ENCODE measurements at places on chromosomes 3 and 15. TPM values are rescaled to one million over a fixed set of nuclear protein-coding genes. Genes with fewer than 3 reads are reported as not detected.

The ILDR1 gene
- 5.6 TPM for total RNA-seq

DNA sequence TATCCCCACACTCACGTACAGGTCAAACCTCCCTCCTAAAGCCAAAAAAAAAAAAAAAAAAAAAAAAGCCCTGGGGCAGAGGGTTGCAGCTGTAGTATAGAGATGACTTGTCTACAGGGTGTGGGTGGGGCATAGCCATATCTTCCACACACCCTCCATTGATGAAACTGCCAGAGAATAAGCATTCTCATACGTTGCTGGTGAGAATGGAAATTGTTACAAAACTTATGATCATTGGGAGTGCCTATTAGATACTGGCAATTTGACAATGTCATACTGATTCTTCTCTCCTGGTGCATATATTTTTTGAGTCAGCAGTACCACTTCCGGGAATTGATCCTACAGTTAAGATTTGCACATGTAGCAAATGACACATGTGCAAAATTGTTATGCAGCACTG, 11.0 kb upstream of the CTNNB1 start:
- H3K27ac ChIP-seq = no peak overlapping the region
- no peak overlapping the region for H3K4me3 ChIP-seq
- H3K36me3 ChIP-seq = no peaks in the 10 kb centered on the region
- no peaks in the 10 kb centered on the region for H3K4me1 ChIP-seq
- DNase-seq = no peak
- H3K27me3 ChIP-seq = no peaks in the 10 kb centered on the region

The ACKR2 gene
- 4.2 TPM for total RNA-seq

The LRRC31 gene
- total RNA-seq = not detected

The CPB1 gene
- total RNA-seq = 63.0 TPM

DNA sequence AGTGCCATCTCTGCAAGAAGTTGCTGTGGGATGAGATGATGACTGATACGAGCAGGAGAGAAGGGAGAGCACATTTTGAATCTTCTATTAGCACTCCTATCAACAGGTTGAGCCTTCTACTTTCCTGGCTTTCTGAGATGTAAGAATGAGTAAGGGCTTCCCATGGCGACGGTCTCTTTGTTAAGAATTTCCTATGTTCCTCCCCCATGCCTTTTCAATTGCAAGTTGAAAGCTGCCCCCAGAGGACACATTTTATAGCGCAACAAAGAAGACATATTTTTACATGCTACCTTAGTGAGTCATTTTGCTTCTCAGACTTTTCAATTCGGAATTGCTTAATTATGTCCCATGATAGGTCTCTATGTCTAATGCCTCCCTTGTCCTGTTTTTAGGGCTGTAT, 71.3 kb upstream of the LRTM1 start:
- no peaks in the 10 kb centered on the region for H3K27me3 ChIP-seq
- H3K27ac ChIP-seq = no peak overlapping the region
- H3K4me3 ChIP-seq = no peak overlapping the region
- no peak for DNase-seq
- H3K36me3 ChIP-seq = no peaks in the 10 kb centered on the region

The SCAANT1 gene
- not detected for total RNA-seq

The LYZL4 gene
- total RNA-seq = not detected

The MB21D2 gene
- 1.9 TPM for total RNA-seq

DNA sequence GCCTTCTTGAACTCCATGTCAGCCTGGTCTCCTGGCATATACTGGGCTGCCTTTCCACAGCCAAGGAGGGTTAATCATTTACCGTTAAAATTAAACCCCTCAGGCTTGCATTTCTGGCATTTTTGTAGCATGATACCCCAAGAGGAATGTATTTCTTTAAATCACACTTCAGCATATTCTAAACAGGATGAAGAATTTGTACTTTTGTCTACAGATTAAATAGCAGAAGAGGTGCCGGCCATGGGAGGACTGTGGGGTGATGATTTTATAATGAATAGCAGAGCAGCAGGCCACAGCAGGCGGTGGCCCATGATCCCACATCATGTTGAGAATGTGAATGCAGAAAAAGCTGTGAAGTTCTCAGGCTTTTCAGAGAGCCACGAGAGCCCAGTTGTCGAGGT, 90.2 kb downstream of the ARNT2 start:
- peaks cover 4% of the 10 kb centered on the region for H3K4me1 ChIP-seq
- no peak overlapping the region for H3K27ac ChIP-seq
- H3K36me3 ChIP-seq = no peaks in the 10 kb centered on the region
- H3K27me3 ChIP-seq = no peaks in the 10 kb centered on the region
- no peak for DNase-seq
- no peak overlapping the region for H3K4me3 ChIP-seq

DNA sequence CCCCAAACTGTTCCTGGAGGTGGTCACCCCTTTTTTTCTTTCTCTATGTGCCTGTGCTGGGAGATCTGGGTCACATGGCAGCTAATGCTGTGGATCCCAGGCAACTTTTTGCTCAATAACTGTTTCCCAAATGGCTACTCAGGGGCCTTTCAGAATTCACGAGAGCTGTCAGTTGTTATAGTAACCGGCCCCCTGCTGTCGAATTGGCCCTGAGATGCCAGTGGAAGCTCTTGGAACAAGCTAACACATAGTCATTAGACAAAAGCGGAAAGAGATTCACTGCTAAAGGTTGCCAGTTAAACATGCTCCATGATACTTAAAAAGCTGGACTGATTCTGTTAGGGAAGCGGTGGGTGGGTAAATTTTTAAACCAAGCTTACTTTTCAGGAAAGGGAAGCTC, 144.1 kb downstream of the FEZF2 start:
- no peaks in the 10 kb centered on the region for H3K27me3 ChIP-seq
- H3K4me3 ChIP-seq = no peak overlapping the region
- no peaks in the 10 kb centered on the region for H3K4me1 ChIP-seq
- DNase-seq = no peak
- H3K27ac ChIP-seq = no peak overlapping the region
- H3K36me3 ChIP-seq = no peaks in the 10 kb centered on the region

DNA sequence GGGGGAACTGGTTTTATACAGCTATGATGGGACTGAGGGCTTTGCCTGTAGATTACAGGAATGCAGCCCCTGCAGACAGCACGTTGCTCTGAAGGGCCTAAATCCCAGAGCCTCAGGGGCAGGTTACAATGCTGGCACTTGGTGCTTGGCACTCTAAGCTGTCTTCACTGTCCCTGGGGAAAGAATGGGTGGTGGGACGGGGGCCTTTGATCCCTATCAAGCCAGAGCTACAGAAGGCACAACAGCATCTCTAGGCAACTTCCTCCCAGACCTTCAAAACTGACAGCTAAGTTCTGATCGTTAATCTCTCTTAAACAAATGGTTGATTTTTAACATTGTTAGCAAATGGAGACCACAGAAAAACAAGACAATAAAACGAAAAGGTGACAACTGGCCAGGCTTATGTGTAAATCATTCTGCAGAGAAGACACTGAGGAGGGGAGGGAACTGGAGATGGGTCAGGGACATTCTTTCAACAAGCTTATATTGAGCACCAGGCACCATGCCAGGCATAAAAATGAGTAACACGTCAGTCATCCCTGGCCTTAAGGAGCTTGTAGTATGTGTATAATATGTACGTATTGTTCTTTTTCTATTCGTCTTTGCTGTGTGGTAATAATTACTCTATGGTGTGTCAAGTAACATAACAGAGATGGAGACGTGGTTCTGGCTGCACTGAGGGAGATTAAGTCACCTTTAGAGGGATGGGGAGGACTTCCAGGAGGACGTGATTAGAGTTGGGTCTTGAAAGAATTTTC, 49.1 kb downstream of the CA12 start:
- H3K36me3 ChIP-seq = no peaks in the 10 kb centered on the region
- no peak overlapping the region for H3K4me3 ChIP-seq
- H3K27me3 ChIP-seq = no peaks in the 10 kb centered on the region
- peak; percentile 46 for DNase-seq
- H3K4me1 ChIP-seq = no peaks in the 10 kb centered on the region

DNA sequence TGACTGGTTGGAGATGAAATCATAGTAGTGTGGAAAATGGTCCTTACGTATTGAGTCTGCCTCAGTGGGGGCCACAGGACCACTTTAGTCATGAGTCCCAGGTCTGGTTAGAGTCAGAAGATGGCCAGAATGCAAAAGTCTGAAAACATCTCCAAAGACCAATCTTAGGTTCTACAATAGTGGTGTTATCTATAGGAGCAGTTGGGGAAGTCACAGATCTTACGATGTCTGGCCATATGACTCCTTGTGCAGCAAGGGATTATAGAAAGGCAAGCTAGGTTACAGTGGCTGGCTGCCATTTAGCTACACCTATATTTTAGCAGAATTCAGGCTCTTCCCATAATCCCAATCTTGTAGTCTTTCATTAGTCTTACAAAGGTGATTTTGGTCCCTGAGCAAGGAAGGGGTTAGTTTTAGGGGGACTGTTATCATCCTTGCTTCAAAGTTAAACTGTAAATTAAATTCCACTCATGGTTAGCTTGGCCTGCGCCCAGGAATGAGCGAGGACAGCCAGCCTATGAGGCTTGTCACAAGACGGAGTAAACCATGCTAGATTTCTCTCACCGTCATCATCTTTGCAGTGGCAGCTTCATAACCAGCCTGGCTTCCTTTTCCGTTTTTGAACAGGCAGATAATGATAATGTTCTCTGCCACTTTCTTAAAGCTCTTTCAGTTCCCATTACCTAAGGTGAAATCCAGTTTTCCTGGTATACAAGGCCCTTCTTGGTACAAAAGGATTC, 134.1 kb downstream of the VPS8 start:
- no peak overlapping the region for H3K27ac ChIP-seq
- H3K4me1 ChIP-seq = no peaks in the 10 kb centered on the region
- H3K27me3 ChIP-seq = no peaks in the 10 kb centered on the region
- no peak overlapping the region for H3K4me3 ChIP-seq
- DNase-seq = no peak
- H3K36me3 ChIP-seq = no peaks in the 10 kb centered on the region

DNA sequence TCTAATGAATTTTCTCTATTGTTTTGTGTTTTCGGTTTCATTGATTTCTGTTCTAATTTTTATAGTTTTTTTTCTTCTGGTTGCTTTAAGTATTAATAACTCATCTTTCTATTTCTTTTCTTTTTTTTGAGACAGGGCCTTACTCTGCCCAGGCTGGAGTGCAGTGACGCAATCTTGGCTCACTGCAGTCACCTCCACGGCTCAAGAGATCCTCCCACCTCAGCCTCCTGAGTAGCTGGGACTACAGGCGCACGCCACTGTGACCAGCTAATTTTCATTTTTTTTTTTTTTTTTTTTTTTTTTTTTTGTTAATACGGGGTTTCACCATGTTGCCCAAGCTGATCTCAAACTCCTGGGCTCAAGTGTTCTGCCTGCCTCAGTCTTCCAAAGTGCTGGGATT, 14.5 kb downstream of the KBTBD8 start:
- H3K4me1 ChIP-seq = no peaks in the 10 kb centered on the region
- H3K36me3 ChIP-seq = no peaks in the 10 kb centered on the region
- DNase-seq = no peak
- H3K27me3 ChIP-seq = no peaks in the 10 kb centered on the region
- no peak overlapping the region for H3K27ac ChIP-seq

DNA sequence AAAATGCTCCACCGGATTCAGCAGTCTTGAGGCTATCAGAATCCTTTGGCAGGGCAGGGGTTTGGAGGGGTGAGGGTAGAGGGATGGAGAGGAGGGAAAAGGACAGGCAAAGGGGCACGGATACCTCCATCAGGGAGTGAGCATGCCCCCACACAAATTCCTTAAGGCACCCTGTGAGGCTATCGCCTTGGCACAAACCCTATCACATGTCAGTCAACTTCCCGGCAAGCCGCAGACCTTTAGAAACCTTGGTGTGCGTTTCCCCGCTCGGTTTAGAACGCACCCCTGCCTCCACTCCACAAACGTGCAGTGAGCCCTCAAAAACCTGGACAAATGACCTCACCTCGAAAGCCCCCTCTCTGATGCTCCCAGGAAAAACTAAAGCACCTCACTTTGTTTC, 422 bp upstream of the SETMAR start:
- no peaks in the 10 kb centered on the region for H3K36me3 ChIP-seq
- H3K27me3 ChIP-seq = no peaks in the 10 kb centered on the region
- peaks cover 26% of the 10 kb centered on the region for H3K4me1 ChIP-seq
- H3K4me3 ChIP-seq = no peak overlapping the region

GRCh38 chr3:45912435-45912834, 26.1 kb downstream of the CCR9 start:
- H3K27me3 ChIP-seq = no peaks in the 10 kb centered on the region
- no peak overlapping the region for H3K4me3 ChIP-seq
- H3K36me3 ChIP-seq = no peaks in the 10 kb centered on the region
- no peaks in the 10 kb centered on the region for H3K4me1 ChIP-seq
